ENCODE measurements at places on chromosomes 2 and 18.

GRCh38 chr2:39379643-39380524 is 57.2 kb downstream of the MAP4K3 start:
- peak; percentile 92 for DNase-seq

DNA sequence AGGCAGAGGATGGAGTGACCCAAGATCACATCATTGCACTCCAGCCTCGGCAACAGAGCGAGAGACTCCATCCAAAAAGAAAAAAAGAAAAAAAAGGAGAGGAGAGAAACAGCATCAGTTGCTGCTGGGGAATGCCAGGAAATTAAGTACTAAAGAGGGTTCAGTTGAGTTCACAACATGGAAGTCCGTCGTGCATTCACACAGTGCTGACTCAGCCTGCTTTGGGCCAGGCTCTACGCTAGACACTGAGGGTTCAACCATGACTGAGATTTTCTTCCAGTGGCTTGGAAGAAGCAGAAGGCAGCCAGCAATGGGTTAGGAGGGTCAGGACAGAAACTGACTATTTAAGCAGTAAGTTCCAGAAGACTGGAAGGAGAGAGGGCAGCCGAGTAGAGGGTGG is 108.8 kb downstream of the FMNL2 start:
- no peak for DNase-seq

- no peak for DNase-seq
Measured at GRCh38 chr2:23146011-23146410, 239.0 kb upstream of the KLHL29 start.

- no peak for DNase-seq
Measured at GRCh38 chr2:65320042-65320725, 92.6 kb downstream of the ACTR2 start.

DNA sequence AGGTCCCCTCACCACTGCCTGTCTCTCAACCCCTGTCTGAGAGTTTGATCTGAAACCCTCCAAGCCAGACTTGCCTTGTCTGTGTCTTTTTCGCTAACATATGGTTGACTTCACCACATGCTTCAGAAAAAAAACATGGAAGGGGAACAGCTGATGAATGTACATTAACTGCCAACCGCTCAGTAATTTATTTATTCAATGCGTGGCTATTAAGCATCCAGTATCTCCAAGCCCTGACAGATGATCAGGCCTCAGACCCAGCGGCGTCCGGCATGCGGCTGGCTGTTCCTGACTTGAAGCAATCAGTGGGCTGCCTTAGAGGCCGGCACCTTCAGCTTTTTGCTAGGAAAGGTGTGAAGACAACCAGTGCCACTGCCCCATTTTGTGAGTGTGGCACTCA is 62.3 kb downstream of the NGEF start:
- DNase-seq = no peak

GRCh38 chr18:6315517-6316331 is 99.0 kb downstream of the L3MBTL4 start:
- DNase-seq = no peak

DNA sequence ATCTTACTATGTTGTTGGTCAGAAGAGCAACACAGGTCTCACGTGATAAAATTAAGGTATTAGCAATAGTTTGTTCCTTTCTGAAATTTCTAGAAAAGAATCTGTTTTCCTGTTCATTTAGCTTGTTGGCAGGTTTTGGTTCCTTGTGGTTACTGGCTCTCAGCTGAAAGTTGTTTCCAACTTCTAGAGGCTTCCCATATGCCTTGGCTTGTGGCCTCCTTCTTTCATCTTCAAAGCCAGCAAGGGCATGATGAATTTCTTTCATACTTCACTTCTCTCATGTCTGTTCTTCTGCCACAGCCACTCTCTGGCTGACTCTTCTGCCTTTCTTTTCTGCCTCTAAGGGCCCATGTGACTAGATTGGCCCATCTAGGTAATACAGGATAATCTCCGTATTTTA is 193.7 kb downstream of the TRIB2 start:
- no peak for DNase-seq

DNA sequence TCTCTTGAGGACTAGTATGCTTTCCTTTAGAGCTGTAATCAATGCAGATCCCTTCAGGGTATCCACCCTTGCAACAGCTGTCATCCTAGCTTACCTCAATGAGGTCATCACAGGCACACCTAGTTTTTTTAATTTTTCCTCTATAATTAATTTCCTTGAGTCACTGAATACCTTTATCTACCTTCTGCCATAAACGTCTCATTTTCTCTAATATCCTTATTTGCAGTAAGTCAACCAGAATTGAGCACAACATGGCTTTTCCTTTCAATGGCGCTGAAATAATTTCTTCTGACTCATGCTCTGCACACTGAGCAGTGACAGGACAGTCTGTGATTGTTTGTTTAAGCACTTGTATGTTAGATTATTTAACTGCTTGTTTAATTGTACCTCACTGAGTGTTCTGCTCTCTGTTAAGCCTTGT is 49.4 kb downstream of the ETAA1 start:
- DNase-seq = no peak

- no peak for DNase-seq
Measured at GRCh38 chr2:188248513-188248912, 43.2 kb upstream of the GULP1 start.

DNA sequence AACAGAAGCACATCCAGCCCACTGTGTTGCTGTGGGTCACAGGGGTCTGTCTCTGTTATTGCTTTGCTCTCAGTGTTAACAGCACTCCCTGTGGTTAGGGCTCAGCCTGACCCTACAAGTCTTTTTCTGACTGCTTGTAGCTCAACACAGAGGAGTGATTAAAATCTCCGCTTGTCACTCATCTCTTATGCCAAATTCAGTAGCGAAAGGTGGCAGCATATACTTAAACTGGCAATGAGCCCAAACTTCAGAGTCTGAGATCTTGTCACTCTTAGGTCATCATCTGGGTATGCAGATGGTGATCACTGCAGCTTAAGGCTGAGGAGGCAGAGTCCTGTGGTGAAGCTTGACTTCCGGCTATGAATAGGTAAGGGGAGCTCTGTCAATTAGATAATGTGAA is 63.3 kb upstream of the CSRNP3 start:
- no peak for DNase-seq
